ENCODE measurements at places on chromosomes 4 and X.
A peak's percentile ranks its signal among the peaks of the same experiment; 100 is the strongest.

DNA sequence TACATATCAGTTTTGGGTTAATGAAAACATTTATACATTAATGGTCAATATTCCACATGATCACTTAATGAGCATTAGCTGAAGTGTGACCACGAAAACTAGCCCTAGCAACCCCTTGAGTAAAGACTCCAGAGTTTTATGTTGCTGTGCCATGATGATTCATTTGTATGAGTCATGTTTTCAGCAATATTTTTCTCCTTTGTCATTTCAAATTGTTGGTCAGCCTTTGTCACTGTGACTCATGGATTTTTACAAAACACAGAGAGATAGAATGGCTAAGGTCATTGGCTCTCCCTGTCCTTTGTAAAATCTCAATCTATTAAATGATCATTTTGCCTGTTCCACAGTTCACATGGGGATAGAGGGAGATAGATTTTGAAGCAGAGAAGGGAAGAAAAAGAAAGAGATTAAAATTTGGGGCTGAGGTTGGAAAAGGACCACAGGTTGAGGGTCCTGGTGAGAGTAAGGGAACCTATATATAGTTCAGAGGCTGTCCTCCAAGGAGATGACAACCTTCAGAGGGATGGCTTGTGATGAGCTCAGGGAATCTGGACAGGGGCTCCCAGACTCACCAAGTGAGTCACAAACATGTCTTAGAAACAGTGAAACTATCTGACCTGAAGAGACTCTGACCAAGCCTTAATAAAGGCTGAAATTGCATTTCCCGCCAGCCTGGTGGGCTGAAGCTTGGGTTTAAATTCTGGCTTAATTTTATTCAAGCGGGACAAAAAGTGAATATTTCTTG is 25.6 kb downstream of the NR0B1 start:
- no peak for DNase-seq

DNA sequence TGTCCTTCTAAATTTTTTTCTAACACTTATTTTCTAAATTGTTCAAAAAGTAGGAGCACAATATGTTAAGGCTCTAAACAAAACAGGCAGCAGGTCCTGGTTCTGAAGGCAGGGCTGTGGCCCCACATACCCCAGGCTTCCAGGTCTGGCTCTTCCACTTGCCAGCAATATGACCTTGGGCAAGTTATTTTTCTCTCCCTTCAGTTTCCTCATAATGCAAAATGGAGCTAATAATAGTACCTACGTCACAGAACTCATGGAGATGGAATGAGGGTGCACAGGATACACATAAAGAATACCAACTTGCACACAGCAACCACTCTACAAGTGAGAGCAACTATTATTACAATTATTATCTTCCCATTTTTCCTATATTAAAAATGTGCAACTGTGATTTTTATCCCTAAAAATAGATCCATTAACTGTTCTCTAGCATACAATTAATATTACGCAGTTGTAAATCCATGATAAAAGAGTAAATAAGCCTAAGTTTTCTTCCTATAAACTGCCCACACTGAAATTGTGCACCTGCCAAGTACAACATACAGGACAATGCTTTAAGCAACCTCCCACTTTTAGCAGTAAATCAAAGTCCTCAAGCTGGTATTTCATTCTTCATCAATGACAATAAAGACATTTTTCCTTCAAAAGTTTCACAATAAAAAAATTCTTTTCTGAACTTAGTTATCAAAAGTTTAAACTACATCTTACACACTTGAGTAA is 27.0 kb downstream of the OTUD4 start:
- DNase-seq: no peak

GRCh38 chrX:7987160-7988012 is 60.2 kb upstream of the PNPLA4 start:
- no peak for DNase-seq

- no peak for DNase-seq
These were observed 556.8 kb upstream of the LCORL start for GRCh38 chr4:18578307-18578706.

GRCh38 chr4:135244056-135244455 is 1042.5 kb upstream of the PABPC4L start:
- no peak for DNase-seq

- no peak for DNase-seq
These were observed 57.3 kb upstream of the PRSS12 start for GRCh38 chr4:118410138-118410537.

DNA sequence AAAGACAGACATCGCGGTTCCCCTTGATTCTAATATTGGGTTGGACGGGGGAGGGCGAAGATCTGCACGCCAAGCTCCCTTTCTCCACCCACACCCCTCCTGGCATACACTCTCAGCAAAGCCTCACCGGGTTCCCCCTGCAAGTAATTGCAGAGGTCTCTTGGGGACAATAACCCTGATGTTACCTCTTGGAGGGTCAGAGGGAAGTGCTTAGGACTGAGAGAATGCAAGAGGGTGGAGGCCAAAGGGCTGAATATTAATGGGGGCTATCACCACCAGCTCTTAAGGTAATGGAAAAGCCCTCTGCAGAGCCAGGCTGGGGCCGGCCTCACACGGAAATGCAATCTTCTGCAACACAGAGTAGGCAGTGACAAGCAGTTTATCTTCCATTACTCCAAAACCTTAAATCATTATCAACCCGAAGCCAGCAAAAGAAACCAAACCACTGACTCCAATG is 344.1 kb upstream of the GATB start:
- DNase-seq: no peak

GRCh38 chrX:16145656-16146055 is 21.6 kb upstream of the MAGEB17 start:
- no peak for DNase-seq

GRCh38 chr4:161187569-161187968 is 976.2 kb downstream of the FSTL5 start:
- DNase-seq: no peak

DNA sequence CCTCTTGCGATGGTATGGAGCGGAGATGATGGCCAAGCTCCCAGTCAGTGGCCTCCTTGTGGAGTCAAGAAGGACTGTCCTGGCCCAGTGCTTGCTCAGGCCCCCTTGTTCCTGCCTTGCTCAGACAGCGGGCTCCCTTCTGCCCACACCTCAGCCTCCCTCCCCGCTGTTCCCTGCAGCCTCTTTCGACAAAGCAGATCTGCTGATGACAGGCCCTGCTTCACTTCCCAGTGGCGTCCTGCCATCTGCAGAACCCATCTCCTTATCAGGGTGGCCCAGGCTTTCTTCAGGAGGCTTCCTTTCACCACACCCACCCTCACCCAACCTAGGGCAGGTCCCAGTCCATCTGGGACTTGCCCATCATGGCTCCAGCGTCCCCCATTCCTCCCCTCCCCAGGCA is 80.0 kb downstream of the CLDN34 start:
- no peak for DNase-seq

DNA sequence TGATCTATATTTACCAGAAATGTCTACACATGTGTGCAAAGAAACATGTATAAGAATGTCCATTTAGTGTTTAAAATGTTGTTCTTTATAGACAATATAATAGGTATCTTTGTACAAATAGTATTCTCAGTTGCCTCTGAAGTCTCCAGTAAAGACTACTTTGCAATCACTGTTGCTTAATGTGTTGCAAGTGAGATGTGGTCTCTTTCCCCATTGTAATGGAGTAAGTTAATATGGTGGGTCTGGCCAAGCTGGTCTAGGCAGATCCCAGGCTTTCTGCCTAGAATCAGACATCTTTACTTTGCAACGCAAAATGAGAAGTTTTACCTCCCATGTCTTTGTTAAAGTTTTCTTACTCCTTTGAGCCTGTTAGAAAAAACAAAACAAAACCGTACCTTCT is 144.8 kb downstream of the GABRA3 start:
- no peak for DNase-seq

- DNase-seq: peak; percentile 62
These were observed 1.8 kb downstream of the RAP2C start for GRCh38 chrX:132217203-132218073.

DNA sequence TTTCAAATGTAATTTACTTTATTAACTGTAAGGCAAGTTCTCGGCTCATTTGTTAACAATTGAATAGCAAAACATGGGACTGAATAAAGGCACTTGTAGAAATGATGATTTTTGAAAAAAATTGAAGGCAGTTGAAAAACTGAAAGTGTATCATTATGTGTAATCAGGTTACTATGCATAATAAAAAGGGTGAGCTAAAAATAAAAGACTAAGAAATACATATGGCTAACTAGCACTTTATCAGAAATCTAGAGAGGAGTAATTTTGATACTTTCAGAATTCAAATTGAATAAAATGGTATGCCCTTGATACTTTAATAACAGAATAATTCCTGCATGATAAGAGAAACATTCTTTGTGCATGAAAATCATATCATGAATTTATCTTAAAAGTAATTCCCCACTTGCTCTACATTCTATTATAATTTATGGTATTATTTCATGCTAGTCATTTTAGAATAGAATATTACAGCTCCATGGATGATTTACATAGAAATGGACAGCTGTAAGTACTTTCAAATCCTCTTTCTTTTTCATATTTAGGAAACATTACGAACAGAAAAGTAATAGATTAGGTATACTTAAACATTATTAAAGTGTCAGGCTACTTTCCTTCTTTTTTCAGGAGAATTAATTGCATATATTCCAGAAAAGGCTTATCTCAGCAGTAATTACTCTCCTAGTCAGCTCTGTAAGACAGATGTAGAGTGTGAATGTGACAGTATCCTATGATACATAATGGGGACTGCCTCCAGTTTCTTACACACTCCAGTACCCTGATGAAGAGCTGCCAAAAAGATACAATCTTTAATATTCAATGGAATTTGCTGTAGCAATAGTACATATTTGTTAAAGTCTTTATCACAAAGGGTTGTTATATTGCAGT is 697.3 kb downstream of the CCSER1 start:
- no peak for DNase-seq

DNA sequence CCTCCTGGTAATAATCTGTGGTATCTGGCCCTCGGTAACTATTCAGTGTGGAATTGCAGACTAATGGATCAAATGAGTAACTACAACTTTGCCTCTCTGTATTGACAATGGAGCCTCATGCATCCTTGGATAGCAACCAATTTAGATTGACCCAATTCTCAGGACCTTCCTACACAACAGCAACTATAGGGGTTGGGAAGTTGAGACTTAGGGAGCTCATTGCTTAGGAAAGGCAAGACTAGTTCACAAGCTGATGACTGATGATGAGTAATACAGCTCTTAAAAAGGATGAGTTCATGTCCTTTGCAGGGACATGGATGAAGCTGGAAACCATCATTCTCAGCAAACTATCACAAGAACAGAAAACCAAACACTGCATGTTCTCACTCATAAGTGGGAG is 47.5 kb upstream of the KLHL13 start:
- no peak for DNase-seq

DNA sequence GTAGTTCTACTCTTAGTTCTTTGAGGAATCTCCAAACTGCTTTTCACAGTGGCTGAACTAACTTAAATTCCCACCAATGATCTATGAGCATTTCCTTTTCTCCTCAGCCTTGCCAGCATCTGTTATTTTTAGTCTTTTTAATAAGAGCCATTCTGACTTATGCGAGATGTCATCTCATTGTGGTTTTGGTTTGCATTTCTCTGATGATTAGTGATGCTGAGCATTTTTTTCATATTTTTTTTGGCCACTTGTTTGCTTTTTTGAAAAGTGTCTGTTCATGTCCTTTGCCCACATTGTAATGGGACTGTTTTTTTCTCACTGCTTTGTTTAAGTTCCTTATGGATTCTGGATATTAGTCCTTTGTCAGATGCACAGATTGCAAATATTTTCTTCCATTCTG is 21.5 kb upstream of the PHKA1 start:
- no peak for DNase-seq

DNA sequence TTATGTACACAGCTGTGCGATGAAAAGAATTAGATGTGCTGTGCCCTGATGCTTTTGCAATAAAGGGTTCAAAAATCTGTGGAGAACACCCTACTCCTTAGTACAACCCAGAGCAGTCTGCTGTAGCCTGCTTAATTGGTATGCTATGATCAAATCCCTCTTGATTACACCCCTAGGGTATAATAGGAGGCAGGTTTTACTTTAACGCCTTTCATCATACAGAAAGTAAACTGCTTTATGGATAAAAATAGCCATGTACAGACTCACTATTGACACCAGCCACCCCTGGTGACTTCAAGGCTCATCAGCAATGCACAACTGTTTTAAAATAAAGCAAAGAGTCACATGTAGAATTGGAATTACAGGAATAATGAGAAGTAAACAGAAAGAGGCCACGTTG is 315.3 kb downstream of the DMD start:
- DNase-seq: no peak

GRCh38 chr4:153488006-153488891 is 22.1 kb downstream of the TMEM131L start:
- DNase-seq: no peak

DNA sequence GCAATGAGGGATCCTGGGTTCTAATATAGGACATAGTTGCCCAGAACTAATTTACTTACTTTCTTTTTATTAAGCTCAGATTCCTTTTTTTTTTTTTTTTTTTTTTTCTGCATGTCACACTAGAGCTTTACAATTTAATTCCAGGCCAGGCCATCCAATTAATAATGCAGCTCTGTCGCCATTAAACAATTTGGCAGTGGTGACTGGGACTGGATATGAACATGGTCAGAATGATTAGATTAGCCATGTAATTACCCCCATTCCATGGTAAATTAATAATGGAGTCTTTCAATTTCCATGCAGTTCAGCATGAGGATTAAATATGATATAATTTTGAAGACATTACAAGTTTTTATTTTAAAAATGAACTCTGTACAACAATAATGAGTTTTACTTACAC is 226.9 kb upstream of the ANXA3 start:
- no peak for DNase-seq

DNA sequence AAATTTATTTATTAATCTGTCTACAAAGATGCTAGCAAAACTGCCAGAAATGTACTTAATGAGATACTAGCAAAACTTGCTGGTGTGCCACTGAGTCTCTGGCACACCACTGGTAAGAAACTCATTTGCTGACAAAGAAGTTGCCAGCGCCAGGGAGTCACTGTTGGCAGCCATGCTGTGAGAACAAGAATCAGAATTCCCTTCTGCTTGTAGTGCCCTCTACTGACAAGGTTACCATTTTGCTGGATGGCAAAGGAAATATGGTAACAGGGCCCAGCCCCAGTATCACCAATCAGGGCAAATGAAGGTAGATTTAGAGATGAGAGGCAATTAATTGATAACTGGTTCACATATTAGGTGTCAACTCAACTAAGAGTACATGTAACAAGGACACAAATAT is 750.1 kb upstream of the ADGRL3 start:
- no peak for DNase-seq

DNA sequence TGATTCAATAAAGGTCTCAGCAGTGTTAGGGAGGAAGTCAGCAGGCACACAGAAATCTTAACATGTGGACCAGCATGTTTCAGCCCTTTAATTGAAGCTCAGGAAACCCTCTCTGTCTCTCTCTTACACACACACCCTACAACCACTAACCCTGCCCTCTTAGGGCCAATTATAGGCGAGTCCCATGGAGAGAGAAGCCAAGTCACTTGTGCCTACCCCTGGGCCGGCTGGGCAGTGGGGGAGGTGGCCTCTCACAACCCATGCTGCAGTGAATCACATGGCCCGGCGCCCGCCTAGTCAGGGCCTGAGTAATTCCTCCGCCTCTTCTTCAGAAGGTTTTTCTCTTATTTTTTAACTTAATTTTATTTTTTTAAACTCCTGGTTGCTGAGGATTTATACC is 3.7 kb downstream of the FGD1 start:
- DNase-seq: no peak
